Calu3 (cell line): ENCODE measurements at places on chromosomes 5 and 9.
A peak's percentile ranks its signal among the peaks of the same experiment; 100 is the strongest.

- no peak for DNase-seq
These were observed 11.6 kb upstream of the ANXA2R start for GRCh38 chr5:43051684-43052083.

- no peak for DNase-seq
These were observed 59.2 kb upstream of the NR4A3 start for GRCh38 chr9:99762470-99762869.

GRCh38 chr5:141483902-141484301 lies 928 bp upstream of the PCDHGC4 start:
- no peak for DNase-seq

DNA sequence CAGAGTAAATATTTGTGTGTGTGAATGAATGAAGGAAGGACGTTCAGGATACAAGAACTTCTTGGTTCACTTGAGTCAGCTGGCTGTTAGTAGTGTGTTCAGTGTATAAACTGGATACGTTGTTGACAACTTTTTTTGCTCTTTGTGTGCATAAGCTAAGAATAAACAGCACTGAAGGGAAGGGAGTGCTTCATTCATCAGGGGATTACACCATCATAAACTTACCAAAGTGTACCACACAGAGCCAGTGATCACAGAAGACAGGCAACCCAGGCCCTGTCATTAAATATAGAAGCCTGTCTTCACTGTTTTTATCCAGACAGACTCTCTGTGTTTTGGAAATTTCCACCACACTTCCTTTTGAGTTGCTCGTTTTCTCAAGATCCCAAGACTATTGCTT lies 55.5 kb upstream of the MEF2C start:
- DNase-seq: no peak

DNA sequence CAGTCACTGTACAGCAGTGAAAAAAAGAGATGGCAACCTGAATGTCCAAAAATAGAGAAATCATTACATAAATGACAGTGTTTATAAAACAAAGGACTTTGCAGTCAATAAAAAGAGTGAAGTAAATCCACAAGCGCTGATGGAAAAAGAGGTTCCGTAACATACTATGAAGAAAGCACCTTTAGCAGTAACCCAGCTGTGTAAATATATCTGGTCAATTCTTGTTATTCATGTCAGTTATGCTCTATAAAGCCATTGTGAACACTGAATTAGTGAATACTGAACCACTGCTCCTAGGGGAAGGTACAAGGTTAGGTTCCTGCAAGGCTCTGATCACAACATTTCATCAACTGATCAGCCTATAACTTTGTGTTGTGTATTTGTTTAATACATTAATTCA lies 39.5 kb downstream of the CCNJL start:
- DNase-seq: no peak

- peak; percentile 77 for DNase-seq
These were observed 54.9 kb downstream of the COL15A1 start for GRCh38 chr9:98998441-98999151.

DNA sequence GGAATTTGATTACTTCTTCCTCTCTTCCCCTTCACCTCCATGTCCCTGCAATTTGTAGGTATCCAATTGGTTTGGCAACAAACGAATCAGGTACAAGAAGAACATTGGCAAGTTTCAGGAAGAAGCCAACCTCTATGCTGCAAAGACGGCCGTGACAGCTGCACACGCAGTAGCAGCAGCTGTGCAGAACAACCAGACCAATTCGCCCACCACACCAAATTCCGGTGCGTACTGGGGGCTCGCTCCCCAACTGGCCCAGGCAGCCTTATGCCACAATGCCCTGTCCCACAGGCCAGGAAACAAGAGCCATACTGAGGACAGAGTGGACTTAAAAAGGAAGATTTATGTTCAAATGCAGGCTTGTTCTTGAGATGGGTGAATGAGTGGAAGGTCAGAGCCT lies 213.5 kb downstream of the PBX3 start:
- DNase-seq: no peak

DNA sequence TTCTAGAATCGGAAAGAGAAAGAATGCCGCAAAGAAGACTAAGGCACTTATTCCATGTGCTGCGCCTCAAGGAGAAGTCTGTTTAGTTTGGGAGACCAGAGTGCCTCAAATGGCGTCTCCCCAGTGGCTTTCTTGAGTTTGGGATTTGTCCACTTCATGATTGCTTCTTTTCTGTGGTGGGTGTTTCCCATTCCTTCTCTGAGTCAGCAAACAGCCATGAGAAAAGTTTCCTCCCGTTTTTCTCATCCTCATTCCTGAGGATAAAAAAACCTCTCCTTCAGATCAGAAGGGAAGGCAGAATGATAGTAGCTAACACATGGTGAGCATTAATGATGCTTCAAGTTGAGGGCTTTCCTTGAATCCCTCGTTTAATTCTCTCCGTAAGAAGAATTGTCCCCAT lies 275.9 kb upstream of the WWC1 start:
- no peak for DNase-seq

DNA sequence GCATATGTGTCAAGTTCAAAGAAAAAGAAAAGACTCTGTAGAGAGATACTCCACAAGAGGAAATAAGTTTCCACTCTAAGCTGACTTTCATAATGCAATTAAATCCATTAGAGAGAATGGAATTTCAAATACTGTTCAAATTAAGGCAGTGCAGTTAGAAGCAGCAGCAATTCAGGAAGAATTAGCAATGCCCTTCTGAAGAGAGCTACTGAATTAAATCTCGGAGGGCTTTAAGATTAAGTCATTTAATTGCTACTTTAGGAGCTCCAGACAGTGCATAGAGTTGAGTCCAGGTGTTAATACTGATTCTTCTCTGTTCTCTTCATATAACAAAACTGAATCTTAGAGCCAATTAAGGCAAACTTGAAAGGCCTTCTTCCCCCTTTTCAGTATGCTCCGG lies 8.5 kb downstream of the CDH12 start:
- no peak for DNase-seq
